ENCODE measurements at places on chromosomes 7 and 10.

- no peak for DNase-seq
Measured at GRCh38 chr7:73992101-73992562, 35.8 kb upstream of the ELN start.

- DNase-seq = no peak
Measured at GRCh38 chr7:113652501-113652900, 266.3 kb downstream of the PPP1R3A start.

GRCh38 chr10:77922566-77923179, 3.9 kb downstream of the DLG5 start:
- DNase-seq = no peak

- no peak for DNase-seq
Measured at GRCh38 chr10:79563426-79563825, 3.2 kb upstream of the SFTPA2 start.

DNA sequence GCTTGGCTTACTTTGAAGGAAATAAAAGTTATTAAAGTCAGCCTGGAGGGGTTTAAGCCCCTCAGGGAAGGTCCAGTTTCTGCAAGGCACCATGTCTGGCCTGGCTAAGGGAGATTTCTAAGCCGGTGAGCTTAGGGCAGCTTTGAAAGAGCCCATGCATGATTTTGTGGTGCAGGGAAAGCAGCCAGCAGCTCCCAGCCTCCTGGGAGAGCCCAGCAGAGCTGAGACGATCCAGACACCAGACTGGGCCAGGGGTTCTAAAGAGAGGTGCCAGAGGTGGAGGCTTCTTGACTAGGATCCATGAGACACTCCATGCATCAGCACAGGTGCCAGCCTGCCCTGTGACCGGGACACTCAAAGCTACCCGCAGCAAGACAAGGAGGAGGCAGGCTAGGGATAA, 59.6 kb upstream of the MKX start:
- DNase-seq = no peak

- no peak for DNase-seq
Measured at GRCh38 chr10:100303724-100304319, 17.3 kb upstream of the BLOC1S2 start.

GRCh38 chr10:26860102-26860442, 686 bp downstream of the ABI1 start:
- DNase-seq = no peak

DNA sequence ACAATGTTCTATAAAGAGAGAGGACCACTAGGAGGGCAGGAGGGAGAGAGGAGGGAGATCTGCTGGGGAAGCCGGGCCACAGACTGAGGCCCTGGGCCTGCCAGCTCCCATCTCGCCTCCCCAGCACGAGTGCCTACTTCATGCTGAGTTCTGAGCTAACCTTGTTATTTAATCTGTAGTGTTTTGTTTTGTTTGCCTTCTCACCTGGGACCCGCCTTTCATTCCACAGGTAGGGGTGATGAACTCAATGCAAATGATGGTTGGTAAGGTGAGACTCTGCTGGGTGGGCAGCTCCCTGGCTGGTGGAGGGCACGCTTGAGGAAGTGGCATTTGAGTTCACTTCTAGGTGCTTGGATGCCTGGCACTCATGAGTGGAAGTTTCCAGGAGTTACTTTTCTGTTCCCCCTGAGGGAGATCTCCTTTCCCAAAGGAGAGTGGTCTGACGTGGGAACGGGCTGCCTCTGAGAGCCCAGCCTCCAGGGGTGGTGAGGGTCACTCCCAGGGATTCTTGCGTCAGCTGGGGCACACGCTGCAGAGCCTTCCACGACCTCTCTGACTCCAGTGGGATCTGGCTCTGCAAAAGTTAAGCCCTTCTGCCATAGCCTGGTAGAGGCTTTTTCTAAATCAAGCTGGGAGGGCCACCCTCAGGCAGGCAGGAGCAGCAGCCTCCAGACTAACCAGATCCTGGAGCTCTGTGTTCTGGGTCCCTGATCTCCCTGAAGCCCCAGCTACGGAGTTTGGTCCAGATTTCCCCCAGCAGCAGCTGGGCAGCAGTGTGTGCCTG, 22.4 kb downstream of the UBTD1 start:
- DNase-seq = no peak

GRCh38 chr7:7257899-7258692, 75.8 kb downstream of the C1GALT1 start:
- no peak for DNase-seq

DNA sequence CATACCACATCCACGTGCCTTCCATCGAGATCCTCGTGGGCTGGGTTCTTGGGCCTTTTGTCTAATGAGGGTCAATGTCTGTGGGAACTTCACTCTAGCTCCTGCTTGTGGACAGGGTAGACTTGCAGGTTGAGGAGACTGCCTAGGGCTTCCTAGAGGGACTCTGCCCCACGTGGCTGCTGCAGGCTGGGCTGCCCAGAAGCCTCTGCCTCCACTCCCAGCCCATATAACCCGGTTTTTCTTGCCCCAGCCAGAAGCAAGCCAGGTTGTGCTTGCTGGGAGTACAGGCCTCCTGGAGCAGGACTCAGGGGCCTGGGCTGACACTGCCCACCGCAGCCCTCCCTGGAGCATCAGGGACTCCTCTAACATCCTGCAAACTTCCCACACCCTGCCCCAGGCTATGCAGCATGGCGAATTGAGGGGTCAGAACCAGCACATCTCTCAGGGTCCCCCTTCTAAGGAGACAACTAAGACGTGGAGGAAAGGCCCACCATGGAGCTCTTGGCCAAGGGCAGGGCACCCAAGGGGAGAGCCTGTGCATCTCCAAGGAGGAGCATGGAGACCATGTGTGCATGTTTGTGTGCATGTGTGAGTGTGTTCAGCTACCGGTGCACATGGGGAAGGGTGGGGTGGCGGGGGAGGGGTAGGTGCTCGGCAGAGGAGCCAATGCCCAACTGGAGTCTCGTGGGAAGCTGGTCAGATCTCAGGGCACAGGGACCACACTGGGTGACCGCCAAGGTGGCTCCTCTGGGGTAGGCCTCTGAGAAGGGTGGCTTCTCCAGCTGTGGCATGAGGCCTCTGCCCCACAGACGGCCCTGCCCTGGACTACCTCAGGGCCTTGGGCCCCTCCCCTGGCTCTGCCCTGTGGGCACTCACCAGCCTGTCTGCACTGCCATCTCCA, 62.6 kb downstream of the RASGEF1A start:
- no peak for DNase-seq

- no peak for DNase-seq
Measured at GRCh38 chr10:111856631-111857030, 326.9 kb downstream of the GPAM start.

GRCh38 chr10:126350216-126350992, 37.9 kb downstream of the ADAM12 start:
- no peak for DNase-seq

DNA sequence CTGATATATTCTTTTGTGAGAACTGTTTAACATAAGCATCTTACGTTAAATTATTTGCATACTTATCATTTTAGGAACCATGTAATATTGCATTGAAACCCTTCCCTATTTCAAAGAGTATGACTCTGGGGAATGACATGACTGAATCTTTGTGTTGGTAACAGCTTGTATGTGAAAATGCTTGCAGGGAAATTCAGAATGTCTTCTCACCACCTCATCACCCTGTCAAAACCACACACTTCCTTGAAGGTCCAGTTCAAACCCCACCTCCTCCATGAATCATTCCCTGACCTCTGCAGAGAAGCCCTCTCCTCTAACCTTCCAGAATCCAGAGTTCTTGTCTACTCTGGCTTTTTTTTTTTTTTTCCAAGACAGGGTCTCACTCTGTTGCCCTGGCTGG, 26.3 kb upstream of the NKX2-3 start:
- no peak for DNase-seq

DNA sequence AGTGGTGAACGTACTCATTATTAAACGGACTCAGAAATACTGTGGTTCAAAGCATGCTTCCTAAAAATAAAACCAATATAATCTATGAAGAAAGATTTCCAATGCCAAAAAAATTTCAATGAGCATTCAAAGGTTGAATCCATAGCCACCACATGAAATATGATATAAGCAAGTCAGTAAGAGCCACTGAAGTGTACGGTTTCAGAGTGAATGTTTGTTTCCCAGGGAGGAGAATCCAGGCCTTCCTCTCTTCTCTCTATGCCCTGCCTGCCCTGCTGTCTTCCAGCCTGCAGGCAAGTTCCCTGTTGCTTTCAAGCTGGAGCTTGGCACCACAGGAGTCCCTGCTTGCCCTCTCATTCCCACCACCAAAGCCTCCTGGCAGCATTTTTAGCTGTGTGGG, 1171.6 kb upstream of the C7orf33 start:
- no peak for DNase-seq

DNA sequence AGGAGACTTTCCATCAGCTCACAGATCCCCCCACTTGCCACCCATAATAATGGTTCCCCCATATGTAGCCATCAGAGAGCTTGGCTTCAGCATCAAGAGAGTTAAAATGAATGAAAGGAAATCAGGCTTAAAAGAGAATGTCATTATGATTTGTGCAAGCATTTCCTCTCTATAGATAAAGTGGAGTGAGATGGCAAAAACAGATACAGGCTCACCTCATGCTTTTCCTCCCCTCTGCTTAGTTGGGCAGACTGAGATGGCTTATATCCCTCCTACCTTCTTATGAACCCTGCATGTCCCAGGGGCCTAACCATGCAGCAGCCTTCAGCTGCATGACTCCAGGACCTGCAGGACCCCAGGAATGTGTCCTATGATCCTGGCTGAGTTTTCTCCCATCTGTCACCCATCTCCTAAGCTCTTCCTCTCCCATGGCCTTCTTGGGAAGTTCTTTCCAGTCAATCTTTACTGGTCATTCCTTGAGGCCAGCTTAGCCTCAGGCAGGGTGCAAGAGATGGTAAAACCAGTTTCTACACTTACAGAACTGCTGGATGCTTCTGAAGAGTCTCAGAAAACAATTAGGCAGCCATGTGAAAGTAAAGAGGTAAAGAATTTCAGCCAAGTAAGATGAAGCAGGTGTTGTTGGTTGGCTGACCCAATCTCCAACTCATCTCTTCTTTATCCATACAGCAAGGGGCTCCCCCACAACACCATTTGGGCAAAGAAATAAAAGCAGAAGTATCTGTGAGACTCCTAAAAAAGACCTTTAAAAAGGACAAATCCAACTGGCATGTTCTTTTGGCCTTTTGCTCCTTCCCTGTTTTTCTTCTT, 159.7 kb downstream of the RTKN2 start:
- DNase-seq = no peak

GRCh38 chr7:74272305-74273038, 16.7 kb upstream of the CLIP2 start:
- DNase-seq = no peak

- DNase-seq = no peak
Measured at GRCh38 chr7:126557271-126557670, 695.5 kb downstream of the GRM8 start.

GRCh38 chr10:104488439-104488832, 134.8 kb downstream of the CFAP58 start:
- DNase-seq = no peak
